ENCODE measurements at places on chromosomes 6 and 20. TPM values are rescaled to one million over a fixed set of nuclear protein-coding genes. Genes with fewer than 3 reads are reported as not detected.

- DNase-seq: peak; percentile 65
These were observed 5.3 kb upstream of the PM20D2 start for GRCh38 chr6:89140347-89141156.

DNA sequence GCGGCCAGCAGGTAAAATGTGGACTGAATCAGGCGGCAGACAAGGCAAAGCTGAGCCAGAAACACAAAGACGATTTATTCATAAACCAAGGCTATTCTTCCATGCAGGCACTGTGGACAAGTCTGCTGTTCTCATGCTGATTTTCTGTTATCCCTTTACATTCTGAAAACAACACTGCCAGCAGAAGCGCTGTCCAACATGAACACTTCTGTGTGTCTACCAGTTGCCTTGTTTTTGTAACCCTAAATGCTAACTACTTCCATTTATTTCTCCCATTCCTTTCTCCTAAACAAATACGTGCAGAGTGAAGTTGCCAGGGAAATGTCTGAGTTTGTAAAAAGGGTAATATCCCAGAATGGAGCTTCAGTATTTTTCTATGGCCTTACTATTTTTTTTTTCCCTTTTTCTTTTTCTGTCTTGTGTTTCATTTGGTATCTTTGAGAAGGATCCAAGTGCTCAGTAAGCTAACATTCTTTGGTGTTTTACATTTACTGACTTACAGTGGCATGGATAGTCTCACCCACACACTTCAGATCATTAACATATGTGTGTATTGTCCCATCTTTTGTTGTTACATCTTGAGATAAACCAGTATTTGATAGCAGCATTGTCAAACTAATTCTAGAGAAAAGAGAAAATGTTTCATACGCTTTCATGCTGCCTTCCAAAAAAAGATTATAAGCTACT is 1308.9 kb upstream of the MAP3K7 start:
- DNase-seq: no peak

- peak; percentile 57 for DNase-seq
These were observed 96.9 kb downstream of the TCP11 start for GRCh38 chr6:35044145-35044745.

- peak; percentile 30 for DNase-seq
These were observed 79.0 kb upstream of the SPACA1 start for GRCh38 chr6:87968435-87969278.

DNA sequence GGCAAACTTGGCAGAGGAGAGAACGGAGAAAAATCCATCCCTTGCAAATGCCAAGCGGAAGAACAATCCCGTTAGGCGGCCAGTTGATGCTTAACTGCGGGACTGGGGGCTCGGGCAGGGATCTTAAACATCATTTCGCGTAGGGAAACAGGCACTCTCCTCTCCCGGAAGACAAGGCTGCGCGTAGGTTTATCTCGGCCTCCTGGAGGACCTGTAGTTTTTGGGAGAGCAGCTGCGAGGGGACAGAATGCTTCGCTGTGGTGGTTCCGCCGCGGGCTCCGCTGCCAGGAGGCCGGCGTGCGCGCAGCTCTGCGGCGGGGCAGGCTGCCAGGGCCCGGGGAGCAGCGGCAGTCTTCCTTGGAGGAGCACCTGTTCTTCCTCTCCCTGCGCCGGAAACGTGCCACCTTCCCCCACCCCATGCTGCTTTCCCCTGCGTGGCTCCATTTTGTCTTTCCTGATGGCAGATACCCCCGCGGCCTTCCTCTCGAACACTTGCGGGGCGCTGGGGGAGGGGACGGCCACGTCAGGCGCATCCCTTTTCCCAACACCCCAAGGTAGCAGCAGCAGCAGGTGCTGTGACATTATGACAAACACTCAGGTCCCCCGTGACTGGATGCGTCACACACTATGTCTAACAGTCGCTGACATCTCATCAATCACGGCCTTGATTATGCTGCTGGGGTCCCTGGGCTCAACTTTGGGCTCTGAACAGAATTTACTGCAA is 230.7 kb upstream of the BTBD3 start:
- peak; percentile 27 for DNase-seq

- DNase-seq: peak; percentile 47
These were observed 109.4 kb upstream of the KCNG1 start for GRCh38 chr20:51132279-51132678.

DNA sequence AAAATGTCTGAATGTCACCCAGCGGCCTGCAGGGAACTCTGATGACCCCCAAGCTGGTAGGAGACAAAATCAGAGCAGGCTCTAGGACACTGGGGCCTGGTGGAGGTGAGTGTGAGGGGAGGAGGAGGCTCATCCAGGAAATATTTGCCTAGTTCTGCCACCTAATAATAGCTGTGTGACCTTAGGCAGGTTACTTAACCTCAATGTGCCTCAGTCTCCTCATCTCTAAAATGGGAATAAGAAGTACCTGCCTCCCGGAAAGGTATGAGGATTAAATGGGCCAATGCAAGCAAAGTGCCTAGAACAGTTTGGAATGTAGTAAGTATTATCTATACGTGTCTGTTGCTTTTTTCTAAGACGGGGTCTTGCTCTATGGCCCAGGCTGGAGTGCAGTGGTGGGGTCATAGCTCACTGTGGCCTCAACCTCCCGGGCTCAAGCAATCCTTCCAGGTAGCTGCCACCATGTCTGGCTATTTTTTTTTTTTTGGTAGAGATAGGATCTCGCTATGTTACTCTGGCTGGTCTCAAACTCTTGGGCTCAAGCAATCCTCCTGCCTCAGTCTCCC is 60.4 kb downstream of the RAB44 start:
- no peak for DNase-seq

GRCh38 chr20:31570735-31571617 is 34.1 kb upstream of the ID1 start:
- peak; percentile 96 for DNase-seq

LY6G5B gene
- 2.7 TPM for total RNA-seq

EDN1 gene
- 1.8 TPM for total RNA-seq

SLC16A10 gene
- not detected for total RNA-seq

CGAS gene
- total RNA-seq: 6.3 TPM

LRFN2 gene
- total RNA-seq: not detected
